ENCODE measurements at places on chromosomes 11 and 22. TPM values are rescaled to one million over a fixed set of nuclear protein-coding genes. Genes with fewer than 3 reads are reported as not detected.

RIMBP3B gene
- total RNA-seq: 0.17 TPM

CBX6 gene
- 30.7 TPM for total RNA-seq

ENTHD1 gene
- not detected for total RNA-seq

KRTAP5-4 gene
- not detected for total RNA-seq

SLC17A6 gene
- not detected for total RNA-seq

CEND1 gene
- total RNA-seq: not detected

ZNF202 gene
- total RNA-seq: 5.7 TPM

C11orf42 gene
- total RNA-seq: not detected

FXYD2 gene
- 72.7 TPM for total RNA-seq

DNA sequence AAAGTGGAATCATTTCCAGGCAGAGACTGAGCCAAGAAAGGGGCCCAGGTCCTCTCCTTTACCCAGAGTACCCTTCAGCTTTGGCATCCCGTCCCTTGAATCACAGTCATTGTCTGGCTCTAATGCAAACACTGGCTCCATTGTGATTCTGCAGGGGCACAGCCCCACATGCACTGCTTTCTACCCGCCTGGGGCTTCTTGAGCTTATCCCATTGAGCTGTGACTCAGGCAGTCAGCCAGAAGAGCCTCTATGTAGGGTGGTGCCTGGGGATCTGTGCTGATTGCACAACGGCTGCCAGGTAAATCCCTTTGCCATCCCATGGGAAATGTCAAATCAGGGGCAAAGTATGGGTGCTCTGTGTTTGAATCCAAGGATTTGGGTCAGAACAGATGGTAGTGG, 88.9 kb downstream of the RASSF10 start:
- DNase-seq: no peak
- no peaks in the 10 kb centered on the region for H3K27me3 ChIP-seq
- no peaks in the 10 kb centered on the region for H3K4me1 ChIP-seq
- no peak overlapping the region for H3K4me3 ChIP-seq

- H3K4me3 ChIP-seq: no peak overlapping the region
- H3K4me1 ChIP-seq: peaks cover 38% of the 10 kb centered on the region
- DNase-seq: no peak
Measured at GRCh38 chr11:2213384-2213842, 41.8 kb upstream of the TH start.

DNA sequence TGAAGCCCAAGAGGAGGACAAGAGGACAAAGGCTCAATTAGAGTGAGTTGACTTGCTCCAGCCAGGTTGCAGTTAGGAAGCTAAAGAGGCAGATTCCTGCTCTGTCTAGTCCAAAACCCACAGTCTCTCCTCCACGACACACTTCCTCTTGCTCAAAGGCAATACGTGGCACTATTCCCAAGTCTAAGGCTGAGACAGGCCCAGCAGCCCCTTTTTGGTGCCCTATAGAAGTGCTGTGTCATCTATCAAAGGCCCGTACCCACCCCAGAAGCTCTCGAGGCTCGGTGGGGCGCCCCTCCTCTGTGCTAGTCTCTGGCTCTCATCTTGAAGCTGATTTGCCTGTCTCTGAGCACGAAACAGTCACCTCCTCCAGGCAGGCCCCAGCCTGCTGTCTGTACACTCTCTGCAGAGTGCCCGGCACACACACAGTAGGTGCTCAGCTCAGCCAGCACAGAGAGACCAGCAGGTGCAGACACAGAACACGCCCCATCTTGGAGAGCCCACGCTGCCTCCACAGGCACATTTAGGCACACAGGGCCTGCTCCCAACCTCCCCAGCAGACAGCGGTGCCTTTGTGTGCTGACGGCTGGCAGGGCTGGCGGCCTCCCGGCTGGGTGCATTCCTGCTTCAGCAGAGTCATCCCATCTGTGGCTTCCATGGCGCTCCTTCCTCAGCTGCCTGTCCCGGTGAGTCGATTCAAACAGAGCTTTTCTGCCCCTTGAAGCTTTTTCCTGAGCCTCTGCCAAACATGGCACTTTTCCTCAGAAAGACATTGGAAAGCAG, 52.8 kb downstream of the MYH9 start:
- H3K4me1 ChIP-seq: peaks cover 55% of the 10 kb centered on the region
- peak; percentile 48 for DNase-seq
- H3K36me3 ChIP-seq: no peaks in the 10 kb centered on the region
- no peak overlapping the region for H3K4me3 ChIP-seq
- no peaks in the 10 kb centered on the region for H3K27me3 ChIP-seq

- peak overlapping the region; percentile 90 for H3K27ac ChIP-seq
- peaks cover 20% of the 10 kb centered on the region for H3K4me1 ChIP-seq
Measured at GRCh38 chr11:120612513-120613263, 101.1 kb downstream of the GRIK4 start.

DNA sequence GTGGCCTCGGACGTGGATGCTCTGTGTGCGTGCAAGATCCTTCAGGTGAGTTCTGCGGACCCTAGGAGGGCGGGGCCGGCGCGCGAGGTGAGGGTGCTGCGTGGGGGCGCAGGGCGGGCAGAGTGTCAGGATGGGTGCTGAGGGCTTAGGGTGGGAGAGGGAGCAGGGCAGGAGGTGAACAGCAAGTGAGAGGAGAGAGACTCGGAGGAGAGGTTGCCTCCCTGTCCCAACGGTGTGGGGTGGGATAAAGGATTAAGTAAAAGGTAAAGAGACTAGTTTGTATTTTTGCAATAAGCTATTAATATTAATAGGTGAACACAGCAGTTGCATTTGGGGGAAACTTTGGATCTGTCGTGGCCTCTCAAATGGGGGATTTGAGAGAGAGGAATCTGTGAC, 451 bp downstream of the CDC45 start:
- H3K4me3 ChIP-seq: peak overlapping the region; percentile 3
- DNase-seq: no peak
- no peak overlapping the region for H3K27ac ChIP-seq
- no peaks in the 10 kb centered on the region for H3K27me3 ChIP-seq

DNA sequence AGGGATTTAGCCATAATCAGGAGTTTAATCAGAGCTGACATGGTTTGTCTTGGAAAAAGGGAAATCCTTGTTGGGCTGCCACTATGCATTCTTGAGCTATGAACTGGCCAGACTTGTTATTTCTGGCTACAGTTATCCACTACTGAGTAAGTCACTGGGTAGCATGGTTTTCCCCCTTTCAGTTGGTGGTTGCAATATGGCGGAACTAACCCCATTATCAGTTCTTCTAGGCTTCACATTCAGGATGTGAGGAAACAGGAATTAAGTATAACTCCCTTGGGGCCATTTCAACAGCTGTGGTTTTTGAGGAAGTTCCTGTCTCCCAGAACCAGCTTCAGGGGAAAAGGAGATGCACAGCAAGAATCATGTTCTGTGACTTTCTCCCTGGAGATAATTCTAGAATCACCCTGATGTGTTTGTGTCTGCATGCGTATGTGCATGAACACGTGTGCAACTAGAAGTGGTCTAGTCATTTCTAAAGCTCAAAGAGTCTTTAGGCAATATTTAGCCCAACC, 103.0 kb upstream of the CD44 start:
- H3K4me3 ChIP-seq: no peak overlapping the region
- H3K36me3 ChIP-seq: no peaks in the 10 kb centered on the region
- no peaks in the 10 kb centered on the region for H3K4me1 ChIP-seq
- H3K27ac ChIP-seq: no peak overlapping the region
- DNase-seq: no peak

- no peak overlapping the region for H3K4me3 ChIP-seq
- no peaks in the 10 kb centered on the region for H3K36me3 ChIP-seq
- H3K27me3 ChIP-seq: no peaks in the 10 kb centered on the region
- no peak for DNase-seq
- no peaks in the 10 kb centered on the region for H3K4me1 ChIP-seq
Measured at GRCh38 chr22:48746789-48747425, 1080.8 kb downstream of the BRD1 start.

- H3K27me3 ChIP-seq: no peaks in the 10 kb centered on the region
- H3K4me1 ChIP-seq: peaks cover 7% of the 10 kb centered on the region
- no peak overlapping the region for H3K27ac ChIP-seq
- DNase-seq: no peak
- no peak overlapping the region for H3K4me3 ChIP-seq
Measured at GRCh38 chr22:38193580-38193979, 8.2 kb upstream of the MAFF start.

DNA sequence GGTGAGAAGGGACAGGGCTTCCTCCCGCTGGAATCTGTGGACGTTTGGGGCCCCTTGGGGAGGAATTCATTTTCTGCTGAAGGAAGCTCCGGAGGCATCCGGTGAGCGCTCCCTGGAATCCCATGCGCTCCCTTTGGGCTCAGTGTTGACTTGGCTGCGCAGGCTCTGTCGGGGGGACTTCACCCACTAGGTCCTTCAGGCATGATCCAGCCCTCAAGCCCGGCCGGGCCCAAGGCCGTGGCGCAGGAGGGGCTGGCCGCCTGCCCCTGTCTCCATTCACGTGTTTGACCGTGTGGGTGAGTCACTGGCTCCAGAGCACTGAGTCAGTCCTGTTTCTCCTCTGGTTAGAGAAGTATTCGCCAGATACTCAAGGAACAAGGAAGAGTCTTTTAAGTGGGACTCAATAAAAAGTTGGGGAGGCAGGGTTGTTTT, 1.4 kb downstream of the CTTN start:
- H3K36me3 ChIP-seq: no peaks in the 10 kb centered on the region
- peak overlapping the region; percentile 100 for H3K4me3 ChIP-seq
- peak overlapping the region; percentile 94 for H3K27ac ChIP-seq
- H3K4me1 ChIP-seq: peaks cover 23% of the 10 kb centered on the region

DNA sequence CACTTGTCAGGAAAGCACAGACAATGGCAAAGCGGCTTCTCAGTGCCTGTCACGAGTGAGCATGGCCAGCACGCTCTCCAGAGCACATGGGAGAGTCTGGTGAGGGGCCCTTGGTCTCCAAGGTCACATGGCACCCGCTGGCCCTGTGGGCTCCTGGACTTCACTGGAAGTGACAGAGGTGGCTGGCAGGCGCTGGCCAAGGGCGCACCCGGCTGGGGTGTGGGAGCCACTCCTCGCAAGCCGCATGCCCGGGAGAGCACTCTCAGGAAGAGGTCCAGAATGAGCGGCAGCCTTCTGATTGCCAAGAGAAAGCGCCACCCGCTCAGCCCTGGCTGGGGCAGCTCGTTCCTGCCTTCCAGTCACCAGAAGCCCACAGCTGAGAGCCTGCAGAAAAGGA, 17.1 kb upstream of the MOB2 start:
- peaks cover 6% of the 10 kb centered on the region for H3K4me1 ChIP-seq
- H3K36me3 ChIP-seq: no peaks in the 10 kb centered on the region
- DNase-seq: no peak
- H3K27me3 ChIP-seq: no peaks in the 10 kb centered on the region
- H3K4me3 ChIP-seq: no peak overlapping the region
- H3K27ac ChIP-seq: no peak overlapping the region

- H3K27ac ChIP-seq: no peak overlapping the region
- H3K27me3 ChIP-seq: no peaks in the 10 kb centered on the region
- no peaks in the 10 kb centered on the region for H3K4me1 ChIP-seq
- H3K36me3 ChIP-seq: no peaks in the 10 kb centered on the region
Measured at GRCh38 chr11:126469311-126469710, 113.8 kb downstream of the ST3GAL4 start.

- H3K4me1 ChIP-seq: peaks cover 13% of the 10 kb centered on the region
- H3K36me3 ChIP-seq: no peaks in the 10 kb centered on the region
- no peak for DNase-seq
- no peak overlapping the region for H3K4me3 ChIP-seq
Measured at GRCh38 chr11:57339328-57339727, 1.2 kb downstream of the P2RX3 start.

GRCh38 chr22:40721266-40721665, 42.0 kb downstream of the MCHR1 start:
- no peaks in the 10 kb centered on the region for H3K27me3 ChIP-seq
- no peak overlapping the region for H3K4me3 ChIP-seq
- peak overlapping the region; percentile 36 for H3K27ac ChIP-seq
- DNase-seq: peak; percentile 37
- H3K4me1 ChIP-seq: no peaks in the 10 kb centered on the region

DNA sequence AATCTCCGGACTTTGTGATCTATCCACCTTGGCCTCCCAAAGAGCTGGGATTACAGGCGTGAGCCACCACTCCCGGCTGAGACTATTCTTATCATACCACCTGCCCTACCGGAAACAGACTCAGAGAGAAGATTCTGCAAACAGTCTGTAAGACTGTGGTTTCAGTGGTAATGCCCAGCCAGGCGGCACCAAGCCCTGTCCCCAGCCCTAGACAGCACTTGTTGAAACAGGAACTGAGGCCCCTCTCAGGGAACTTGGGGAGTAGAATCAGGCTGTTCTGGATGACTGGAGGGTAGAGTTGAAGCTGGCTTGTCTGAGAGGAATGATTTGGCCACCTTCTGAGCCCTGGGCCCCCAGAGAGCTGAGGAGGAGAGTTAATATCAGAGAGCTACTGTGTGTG, 1.3 kb upstream of the INSC start:
- H3K36me3 ChIP-seq: no peaks in the 10 kb centered on the region
- DNase-seq: no peak
- no peak overlapping the region for H3K4me3 ChIP-seq
- H3K27me3 ChIP-seq: peaks cover 29% of the 10 kb centered on the region

GRCh38 chr11:130473056-130473794, 24.8 kb downstream of the ADAMTS15 start:
- H3K36me3 ChIP-seq: no peaks in the 10 kb centered on the region
- H3K4me1 ChIP-seq: peaks cover 11% of the 10 kb centered on the region
- H3K27me3 ChIP-seq: no peaks in the 10 kb centered on the region
- DNase-seq: peak; percentile 4
- H3K27ac ChIP-seq: no peak overlapping the region

DNA sequence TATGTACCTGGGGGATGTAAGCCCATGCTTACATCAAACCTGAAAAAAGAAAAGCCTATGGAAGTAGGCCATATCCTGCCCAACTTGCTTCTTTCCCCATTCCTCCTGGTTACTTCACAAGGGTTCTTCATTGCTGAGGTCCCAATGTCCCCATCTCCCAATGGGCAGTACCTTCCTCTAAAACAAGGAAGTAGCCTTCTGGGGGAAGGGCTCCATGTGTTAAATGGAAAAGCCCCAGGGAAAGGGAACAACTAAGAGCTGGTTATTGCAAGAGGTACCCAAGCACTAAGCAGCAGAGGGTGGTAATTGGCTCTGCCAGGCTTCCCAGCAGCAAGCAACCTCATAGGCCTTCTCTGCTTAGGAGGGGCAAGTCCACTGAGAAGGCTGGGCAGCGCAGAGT, 11.3 kb downstream of the TMEM216 start:
- no peaks in the 10 kb centered on the region for H3K36me3 ChIP-seq
- H3K4me3 ChIP-seq: no peak overlapping the region
- no peak overlapping the region for H3K27ac ChIP-seq

DNA sequence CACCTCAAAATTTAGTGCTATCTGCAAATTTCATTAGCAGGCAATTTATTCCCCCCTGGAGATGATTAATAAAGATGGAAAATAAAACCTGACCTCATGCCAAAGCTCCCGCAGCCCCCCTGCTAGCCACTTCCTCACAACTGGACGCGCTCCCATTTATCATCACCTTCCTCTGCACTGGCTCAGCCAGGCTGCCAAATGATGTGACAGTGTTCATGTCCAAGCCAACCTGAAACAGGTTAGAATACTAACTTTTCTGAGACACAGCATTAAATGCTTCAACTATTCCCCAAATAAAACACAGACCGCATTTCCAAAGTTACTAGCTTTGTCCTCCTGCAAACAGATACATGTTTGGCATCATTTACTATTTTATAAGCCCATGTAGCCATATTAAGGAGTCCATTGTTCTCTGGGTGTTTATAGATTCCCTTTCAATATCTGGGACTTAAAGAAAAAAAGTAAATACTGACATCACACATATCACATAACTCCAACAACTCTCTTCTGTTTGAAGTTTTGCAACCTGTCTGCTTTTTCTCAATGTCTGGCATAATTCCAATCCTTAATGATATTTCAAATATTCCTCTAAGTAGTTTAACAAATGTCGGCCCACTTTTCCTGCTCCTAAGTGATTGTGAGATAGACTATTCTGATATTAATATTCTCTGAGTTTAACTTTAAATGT, 829.7 kb upstream of the FAT3 start:
- no peak overlapping the region for H3K4me3 ChIP-seq
- H3K4me1 ChIP-seq: no peaks in the 10 kb centered on the region
- H3K36me3 ChIP-seq: no peaks in the 10 kb centered on the region
- H3K27ac ChIP-seq: peak overlapping the region; percentile 2
